ENCODE measurements at places on chromosomes 12 and 14.

DNA sequence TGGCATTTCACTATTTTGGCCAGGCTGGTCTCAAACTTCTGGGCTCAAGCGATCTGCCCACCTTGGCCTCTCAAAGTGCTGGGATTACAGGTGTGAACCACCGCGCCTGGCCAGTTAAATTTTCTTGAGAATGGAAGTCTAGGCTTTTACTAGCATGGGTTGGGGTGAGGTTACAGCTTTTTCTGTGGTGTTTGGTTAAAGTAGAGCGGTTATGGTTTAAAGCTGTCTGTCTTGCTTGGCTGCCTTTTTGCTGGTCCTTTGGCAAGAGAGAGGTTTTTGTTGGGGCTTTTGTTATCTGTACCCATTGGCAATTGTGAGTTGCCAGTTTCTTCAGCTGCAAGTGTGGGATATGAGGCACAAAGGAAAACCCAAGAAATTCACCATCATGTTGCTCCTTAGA lies 84.1 kb downstream of the BRMS1L start:
- no peak for DNase-seq

GRCh38 chr14:46433381-46433780 lies 218.2 kb downstream of the RPL10L start:
- no peak for DNase-seq

DNA sequence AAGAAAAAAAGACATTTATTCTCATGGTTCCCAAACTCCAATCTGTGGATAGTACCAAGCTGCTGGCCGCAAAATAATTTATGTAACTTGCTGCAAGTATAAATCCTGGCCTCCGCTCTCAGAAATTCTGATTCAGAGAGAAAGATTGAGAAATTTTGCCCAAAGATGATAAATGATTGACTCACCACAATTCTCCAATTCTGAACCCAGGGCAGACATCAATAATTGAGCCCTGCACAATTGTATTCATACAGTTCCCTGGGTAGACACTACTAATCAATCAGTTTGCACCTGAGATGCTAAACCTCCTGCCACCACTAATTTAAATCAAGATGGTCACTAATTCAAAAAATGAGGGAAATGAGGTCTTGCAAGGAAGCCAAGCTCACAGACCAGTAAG lies 38.2 kb downstream of the TRPV4 start:
- no peak for DNase-seq

GRCh38 chr12:75390899-75391538 lies at the start of gene GLIPR1L2:
Gene GLIPR1L2 (plus strand): TSS chr12:75391089. CDS start chr12:75391117, 28 bp downstream.
- peak; percentile 94 for DNase-seq

DNA sequence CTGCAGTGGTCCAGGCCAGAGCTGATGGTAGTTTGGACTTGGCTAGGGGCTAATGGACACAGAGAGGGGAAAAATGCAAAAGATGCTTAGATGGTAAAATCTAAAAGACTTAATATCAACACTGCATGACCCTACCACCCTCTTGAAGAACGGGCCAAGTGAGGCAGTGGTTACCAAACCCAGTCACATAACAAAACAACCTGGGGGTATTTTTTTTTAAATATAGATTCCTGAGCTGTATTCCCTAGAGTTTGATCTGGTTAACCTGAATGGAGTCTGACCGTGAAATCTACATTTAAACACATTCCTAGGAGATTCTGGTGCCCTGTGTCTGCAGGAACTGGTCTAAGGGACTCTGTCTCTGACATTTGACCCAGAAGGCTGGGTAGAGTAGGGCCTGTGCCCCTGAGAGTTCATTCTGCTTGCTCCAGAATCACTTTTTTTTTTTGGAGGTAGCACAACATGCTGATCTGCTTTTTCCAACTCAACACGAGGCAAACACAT lies 15.7 kb downstream of the ABHD4 start:
- DNase-seq: peak; percentile 39

DNA sequence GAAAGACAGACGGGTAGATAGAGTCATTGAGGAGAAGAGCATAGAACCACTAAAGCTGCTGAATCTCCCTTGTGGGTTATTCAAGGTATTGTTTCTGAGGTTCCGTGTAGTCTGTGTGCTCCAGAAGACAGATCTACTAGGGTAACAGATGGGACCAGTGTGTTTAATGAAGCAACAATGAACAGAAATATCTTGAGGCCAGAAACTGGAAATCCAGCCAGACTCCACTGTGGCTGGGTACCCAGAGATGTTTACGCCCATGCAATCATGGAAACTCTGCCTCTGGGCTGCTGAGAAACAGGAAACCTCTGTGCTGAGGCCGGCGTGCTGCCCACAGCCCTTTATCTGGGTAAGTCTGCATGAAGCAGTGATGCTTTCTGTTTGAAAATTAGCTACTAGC lies 8.3 kb downstream of the PROX2 start:
- no peak for DNase-seq

- no peak for DNase-seq
Observed at GRCh38 chr12:122197612-122197966, 5.9 kb upstream of the B3GNT4 start.

DNA sequence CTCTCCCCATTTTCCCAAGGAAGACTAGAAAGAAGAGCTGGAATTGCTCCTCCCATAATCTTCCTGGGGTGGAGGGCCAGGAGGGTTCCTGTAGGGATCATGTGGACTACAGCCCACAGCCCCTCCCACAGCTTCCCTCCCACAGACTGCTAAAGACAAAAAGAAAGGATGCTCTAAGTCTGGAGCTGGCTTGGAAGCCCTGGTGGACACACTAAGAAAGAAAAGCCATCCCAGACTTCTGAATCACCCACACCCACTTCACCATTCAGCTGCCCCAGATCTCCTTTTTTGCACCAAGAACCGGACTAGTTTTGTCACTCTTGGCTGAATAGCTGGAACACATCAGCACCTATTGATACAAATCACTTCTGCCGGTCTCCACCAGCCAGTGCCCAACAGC lies 56.8 kb upstream of the PLXNC1 start:
- DNase-seq: no peak

DNA sequence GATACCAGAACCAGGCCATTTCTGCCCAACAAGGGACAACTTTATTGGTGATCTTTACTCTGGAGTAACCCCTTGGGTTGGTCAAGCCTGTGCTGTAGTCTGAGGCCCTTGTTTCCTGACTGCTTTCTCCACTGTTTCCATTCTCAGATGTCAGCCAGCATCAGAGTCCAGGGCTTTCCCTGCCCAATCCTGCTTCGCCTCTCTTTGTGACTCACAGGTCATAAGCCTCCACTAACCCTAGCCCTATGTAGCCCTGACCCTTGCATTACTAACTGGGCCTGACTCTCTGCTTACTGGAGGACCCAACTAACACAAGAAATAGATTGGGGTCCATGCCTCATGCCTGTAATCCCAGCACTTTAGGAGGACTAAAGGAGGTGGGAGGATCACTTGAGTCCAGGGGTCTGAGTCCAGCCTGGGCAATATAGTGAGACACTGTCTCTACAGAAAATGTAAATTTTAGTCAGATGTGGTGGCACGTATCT lies 8.6 kb upstream of the SNRNP35 start:
- DNase-seq: no peak

GRCh38 chr12:65640489-65640901 lies 183.8 kb upstream of the HMGA2 start:
- no peak for DNase-seq
